ENCODE measurements at places on chromosomes 13 and 19.

GRCh38 chr13:77846173-77846572 lies 72.5 kb downstream of the EDNRB start:
- no peak for DNase-seq

DNA sequence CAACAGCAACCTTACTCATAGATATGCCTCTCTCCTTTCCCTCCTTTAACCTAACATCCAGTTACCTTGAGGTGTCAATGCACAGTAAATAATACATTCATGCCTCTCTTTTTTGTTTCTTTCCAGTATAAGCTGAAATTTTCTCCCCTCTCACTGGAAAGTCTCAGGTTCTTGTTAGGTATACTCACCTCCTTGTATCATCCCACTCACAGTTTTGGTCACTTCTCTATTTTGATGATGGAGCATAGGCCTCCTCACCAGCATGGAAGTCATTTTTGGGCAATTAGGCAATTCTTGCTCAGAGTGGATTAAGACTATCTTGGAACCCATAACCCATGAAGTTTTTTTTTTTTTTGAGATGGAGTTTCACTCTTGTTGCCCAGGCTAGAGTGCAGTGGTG lies 5.7 kb upstream of the LGALS14 start:
- DNase-seq = no peak

DNA sequence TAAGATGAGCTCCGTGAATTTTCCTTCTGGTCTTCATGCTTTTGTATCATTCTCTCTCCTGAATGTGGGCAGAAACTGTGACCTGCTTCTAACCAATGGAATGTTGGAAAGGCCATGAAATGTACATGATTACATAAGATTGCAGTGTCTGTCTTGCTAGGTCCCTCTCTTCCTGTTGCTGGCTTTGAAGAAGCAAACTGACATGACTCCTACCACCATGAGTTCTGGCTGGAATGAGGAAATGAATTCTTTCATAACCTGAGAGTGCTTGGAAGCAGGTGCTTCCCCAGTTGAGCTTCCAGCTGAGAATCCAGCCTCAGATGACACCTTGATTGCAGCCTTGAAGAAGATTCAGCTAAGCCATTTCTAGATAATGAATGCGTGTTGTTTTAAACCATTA lies 275.0 kb upstream of the MIR17HG start:
- no peak for DNase-seq

DNA sequence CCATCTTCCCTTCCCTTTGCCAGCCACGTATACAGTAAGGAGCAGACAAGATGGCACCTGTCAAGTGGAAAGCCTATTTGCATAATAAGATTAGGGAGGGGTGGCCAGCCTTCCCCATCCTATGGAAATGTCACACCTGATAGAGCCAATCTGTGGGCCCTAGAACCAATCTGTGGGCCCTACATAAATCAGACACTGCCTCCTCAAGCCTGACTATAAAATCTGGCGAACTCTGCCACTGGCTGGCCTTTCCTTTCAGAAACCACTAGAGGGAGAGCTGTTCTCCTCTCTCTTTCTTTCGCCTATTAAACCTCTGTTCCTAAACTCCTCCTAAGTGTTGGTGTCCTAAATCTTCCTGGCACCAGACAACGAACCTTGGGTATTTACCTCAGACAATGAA lies 231.5 kb upstream of the KLHL1 start:
- no peak for DNase-seq

DNA sequence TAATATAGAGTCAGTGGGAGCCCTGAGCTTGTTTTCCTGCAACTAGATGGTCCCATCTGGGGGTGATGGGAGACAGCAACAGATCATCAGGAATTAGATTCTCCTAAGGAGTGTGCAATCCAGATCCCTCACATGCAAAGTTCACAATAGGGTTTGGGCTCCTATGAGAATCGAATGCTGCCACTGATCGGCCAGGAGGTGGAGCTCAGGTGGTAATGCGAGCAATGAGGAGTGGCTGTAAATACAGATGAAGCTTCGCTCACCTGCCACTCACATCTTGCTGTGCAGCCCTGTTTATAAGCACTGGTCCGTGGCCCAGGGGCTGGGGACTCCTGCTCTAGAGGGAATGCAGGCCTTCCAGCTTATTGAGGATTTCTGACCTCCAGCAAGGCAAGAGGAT lies 5.7 kb downstream of the ZNF558 start:
- no peak for DNase-seq

- peak; percentile 78 for DNase-seq
Measured at GRCh38 chr13:114119196-114119595, 13.2 kb downstream of the RASA3 start.

DNA sequence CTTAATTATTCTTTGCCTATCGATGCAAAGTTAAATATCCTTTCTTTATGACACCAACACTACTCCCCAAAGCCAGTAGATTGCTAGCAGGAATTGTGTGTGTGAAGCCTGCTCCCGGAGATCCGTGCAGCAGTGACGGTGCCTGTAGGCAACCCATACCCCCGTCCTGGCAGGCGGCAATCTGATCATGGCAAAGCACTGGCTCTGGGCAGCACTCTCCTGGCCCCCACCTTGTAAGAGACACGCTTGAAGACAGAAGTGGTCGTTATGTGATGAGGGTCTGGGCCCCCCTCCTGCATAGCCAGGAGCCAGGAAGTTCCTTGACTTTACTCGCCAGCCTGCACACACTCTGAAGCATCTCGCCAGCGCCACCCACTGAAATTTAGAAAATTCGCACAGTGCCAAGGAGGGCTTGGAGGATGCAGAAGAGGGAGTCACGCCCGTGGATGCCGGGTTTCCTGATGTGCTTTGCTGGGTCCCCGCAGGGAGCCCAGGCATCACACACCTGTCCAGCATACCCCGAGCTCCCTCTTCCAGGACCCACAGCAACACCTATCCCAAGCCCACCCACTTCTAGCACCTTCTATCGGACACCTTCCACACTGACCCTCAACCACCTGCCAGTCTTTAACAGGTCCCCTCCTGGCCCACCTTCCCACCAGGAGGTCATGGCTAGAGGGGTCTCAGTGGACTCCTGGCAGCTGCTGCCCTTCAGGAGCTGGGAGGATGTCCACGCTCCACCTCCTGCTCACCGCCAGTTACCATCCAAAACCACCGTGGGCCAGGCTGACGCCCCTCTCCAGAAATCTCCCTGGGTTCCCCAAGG lies 54.5 kb downstream of the CEBPG start:
- no peak for DNase-seq

- DNase-seq = no peak
Measured at GRCh38 chr19:43439709-43440063, 25.0 kb downstream of the TEX101 start.

DNA sequence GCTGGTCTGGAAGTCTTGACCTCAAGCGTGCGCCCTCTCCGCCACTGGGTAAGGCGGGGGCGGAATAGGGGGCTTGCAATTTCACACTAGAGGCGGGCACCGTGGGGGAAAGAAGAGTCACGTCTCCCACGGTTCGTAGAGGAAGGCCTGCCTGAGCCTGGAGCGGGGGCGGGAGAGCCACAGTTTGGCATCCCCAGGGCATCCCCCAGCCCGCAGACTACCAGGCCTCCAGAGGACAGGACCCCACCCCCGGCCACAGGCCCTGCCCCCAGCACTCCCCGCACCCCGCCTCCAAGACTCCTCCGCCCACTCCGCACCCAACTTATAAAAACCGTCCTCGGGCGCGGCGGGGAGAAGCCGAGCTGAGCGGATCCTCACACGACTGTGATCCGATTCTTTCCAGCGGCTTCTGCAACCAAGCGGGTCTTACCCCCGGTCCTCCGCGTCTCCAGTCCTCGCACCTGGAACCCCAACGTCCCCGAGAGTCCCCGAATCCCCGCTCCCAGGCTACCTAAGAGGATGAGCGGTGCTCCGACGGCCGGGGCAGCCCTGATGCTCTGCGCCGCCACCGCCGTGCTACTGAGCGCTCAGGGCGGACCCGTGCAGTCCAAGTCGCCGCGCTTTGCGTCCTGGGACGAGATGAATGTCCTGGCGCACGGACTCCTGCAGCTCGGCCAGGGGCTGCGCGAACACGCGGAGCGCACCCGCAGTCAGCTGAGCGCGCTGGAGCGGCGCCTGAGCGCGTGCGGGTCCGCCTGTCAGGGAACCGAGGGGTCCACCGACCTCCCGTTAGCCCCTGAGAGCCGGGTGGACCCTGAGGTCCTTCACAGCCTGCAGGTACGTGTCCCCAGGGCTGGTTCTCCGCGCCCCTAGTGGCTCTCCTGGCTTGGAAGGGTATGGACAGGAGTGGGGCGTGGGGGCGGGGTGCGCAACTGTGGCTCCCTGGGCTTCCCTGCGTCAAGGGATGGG lies at the start of gene ANGPTL4:
Gene ANGPTL4, plus strand, starts transcription at position 353 of the 969 bp plus-strand sequence. Its CDS starts 167 bp downstream, at position 520.
- DNase-seq = peak; percentile 58

DNA sequence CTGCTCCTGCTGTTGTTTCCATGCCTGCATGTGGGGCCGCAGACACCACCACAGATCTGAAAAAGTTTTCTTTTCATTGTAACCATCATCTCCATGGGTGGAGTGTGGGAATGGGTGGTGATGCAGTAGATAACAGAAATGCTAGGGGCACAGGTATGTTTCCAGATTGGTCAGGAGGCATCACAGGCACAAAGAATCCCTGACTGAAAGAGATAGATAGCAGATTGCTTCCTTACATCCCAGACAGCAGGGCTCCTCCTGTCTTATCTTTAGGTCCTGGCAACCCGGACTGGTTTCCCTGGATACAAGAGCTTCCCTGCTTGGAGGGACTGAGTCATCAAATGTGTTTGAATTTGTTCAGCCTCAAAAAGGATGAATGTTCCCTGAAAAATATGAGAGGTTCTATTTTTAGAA lies 1937.6 kb downstream of the PCDH9 start:
- peak; percentile 19 for DNase-seq

- no peak for DNase-seq
Measured at GRCh38 chr13:32210101-32210500, 105.1 kb downstream of the ZAR1L start.

DNA sequence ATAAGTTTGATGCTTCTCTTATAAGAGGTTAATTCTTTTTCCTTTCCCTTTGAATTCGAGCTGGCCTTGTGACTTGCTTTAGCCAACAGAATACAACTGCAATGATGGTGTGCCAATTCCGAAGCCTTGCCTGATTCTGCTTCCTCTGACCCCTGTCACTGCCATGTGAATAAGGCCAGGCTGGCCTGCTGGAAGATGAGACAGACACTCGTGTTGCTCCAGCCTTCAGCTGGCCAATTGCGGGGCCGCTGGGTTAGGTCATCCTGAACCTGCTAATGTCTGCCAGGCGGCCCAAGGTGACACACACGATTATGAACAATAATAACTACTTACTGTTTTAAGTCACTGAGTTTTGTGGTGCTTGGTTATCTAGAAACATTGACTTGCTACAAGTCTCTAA lies 352.0 kb downstream of the MYO16 start:
- no peak for DNase-seq

GRCh38 chr19:34513767-34514166 lies 32.2 kb downstream of the WTIP start:
- no peak for DNase-seq

GRCh38 chr19:28307487-28307886 lies 905.5 kb downstream of the UQCRFS1 start:
- no peak for DNase-seq

- no peak for DNase-seq
Measured at GRCh38 chr13:51821606-51822005, 17.6 kb upstream of the DHRS12 start.

DNA sequence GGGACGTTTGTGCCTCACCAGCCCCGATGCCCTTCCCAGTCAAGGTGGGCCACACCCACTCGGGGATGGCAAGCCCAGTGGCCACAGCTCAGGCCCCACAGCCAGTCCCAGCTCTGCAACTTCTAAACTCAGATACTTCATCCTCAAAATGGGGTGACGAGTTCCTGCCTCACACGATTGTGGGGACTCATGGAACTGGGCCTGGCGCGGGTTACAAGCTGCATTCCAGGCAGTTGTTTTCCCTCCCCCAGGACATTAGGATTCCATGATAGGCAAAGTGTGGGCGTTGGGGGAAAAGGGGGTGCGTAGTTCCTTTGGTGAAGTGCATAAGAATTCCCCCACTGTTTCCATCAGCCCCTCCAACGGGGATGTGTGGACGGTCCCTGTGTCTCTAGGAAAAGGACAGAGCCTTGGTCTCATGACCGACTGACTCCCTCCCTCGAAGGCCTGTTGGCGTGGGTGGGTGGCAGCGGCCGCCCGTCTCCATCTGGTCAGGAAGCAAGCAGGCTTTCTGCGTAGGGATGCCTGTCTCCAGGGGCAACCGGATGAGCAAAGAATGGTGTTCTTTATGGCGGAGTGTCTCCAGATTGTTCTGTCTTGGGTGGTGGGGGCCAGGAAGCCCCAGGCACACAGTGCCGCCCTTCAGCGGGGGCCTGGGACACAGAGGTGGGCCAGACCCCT lies 21.1 kb upstream of the NPAS1 start:
- DNase-seq = no peak

DNA sequence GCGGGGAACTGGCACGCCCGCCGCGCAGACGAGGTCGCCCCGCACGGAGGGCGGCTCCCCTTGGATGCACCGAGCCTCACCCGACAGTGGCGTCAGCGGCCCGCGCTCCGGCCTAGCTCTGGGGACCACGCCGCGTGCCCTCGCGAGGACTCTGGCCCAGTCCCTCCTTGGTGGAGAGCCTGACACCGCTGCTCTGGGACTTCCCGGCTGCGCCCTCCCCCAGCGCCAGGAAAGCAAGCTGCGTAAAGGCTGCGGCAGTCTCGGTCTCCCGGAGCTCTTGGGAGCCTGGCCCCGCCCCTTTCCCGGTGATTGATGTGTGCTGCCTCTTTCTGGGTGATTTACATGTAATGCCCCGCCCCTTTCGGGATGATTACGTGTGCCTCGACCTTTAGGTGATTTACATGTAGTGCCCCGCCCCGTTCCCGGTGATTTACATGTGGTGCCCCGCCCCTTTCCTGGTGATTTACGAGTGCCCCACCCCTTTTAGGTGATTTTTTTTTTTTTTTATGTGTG lies at the start of gene LENG9:
Gene LENG9, minus strand, starts transcription at position 248 of the 513 bp plus-strand sequence. CDS start 252 bp downstream, outside the sequence.
- peak; percentile 92 for DNase-seq

DNA sequence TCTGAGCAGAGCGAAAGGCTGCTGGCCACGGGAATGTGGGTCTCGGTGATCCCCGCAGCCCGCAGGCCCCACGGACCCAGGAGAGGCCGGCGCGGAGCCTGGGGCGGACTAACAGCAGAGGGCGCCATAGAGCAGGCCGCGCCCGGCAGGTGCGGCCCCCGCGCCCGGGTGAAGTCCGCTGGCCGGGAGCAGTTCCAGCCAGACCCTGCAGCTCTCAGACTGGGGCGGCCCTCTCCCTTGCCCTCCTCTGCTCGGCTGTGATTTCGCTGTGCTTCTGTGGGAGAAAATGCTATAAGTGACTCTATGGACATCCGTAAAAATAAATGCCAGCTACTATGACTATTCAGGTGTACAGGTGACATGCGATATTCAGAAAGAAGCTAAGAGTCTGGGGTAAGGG lies 37.7 kb downstream of the GSX1 start:
- no peak for DNase-seq
